ENCODE measurements at places on chromosomes 12 and 14.

- no peak for DNase-seq
Observed at GRCh38 chr14:101849125-101849524, 87.6 kb downstream of the PPP2R5C start.

DNA sequence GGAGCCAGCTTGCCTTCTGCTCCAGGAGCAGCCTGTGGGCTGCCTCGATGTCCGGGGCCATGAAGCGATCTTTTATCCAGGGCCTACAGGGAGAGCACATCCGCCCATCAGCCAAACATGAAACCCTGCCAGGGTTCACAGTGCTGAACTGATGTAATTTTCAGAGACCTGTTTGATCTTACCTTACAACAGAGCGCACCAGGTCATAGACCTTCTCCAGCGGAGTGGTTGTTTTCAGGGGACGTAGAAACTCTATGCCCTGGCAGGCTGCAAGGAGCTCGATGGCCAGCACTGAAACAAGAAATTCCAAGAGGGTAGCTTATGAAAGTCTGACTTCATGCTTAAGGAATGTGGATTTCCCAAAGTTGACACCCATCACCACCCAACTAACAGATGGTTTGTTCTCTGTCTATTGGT is 19.7 kb downstream of the HAL start:
- no peak for DNase-seq

- no peak for DNase-seq
Observed at GRCh38 chr12:71664411-71665089, 449 bp downstream of the THAP2 start.

GRCh38 chr12:87157791-87158190 is 871.4 kb downstream of the C12orf50 start:
- no peak for DNase-seq

- DNase-seq = no peak
Observed at GRCh38 chr12:91215940-91216454, 33.4 kb upstream of the DCN start.

DNA sequence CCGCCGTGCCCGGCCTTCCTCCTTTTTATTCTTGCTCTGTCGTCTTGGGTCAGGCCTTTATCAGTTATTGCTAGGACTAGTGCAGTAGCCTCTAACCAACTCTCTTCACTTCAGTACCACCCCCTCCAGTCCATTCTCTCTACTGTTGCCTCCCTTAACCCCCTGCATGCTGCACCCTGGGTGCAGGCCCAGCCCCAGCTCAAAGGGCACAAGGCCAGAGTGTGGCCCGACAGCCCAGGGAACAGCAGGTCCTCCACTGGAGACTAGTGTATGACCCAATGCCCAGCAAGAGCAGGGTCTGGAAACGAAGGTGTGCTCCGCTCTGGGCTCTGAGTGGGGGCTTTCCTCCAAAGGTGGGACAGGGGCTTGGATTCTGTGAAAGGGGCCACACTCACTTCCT is 30.0 kb upstream of the RFLNA start:
- DNase-seq = no peak

DNA sequence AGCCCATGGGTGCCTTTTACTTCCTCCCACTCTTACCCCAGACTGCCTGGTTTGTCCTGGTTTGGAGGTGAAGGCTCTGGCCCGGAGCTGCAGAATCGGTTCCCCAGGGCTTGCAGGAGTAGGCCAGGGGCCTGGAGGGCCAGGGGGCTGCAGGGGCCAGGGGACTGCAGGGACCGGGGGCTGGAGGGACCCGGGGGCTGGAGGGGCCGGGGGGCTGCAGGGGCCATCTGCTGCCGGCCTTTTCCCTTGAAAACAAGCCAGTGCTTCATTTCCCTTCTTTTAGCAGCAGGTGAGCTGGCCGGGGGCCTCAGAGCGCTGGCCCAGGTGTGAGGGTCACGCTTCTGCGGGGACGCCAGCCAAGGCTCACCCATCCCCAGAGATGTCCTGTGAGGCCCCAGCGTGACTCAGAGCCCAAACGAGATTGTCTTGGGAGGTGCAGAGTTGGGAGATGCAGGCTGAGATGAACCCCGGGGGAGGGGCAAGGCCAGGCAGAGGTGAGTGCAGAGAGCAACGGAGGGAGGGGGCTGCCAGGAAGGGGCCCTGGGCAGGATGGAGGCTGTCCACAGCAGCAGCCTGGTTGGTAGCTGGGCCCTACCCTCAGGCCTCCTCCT is 154.9 kb downstream of the KIF26A start:
- DNase-seq = no peak

GRCh38 chr12:30880061-30880460 is 46.5 kb upstream of the TSPAN11 start:
- no peak for DNase-seq

GRCh38 chr14:91845652-91846051 is 21.7 kb downstream of the TC2N start:
- DNase-seq = no peak

DNA sequence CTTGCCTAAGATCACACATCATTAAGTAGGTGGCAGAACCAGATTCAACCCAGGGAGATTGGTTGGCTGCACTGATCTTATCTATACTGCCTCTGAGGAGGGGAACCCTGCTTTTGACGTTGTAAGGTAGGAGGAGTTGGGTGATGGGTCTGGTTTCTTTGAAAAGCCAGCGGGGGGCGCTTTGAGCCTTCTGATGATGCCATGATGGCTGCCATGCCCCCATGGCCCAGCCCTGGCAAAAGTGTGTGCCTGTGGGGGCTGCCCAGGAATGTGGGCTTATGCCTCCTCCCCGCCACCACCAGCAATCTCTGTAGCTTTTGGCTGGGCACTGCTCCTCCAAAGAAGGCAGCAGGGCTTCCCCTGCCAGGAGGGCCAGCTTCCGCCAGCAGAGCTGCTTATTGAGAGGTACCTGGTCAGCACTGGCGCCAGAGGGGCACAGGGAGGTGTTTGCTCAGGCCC is 224.3 kb downstream of the SLC41A2 start:
- DNase-seq = no peak

DNA sequence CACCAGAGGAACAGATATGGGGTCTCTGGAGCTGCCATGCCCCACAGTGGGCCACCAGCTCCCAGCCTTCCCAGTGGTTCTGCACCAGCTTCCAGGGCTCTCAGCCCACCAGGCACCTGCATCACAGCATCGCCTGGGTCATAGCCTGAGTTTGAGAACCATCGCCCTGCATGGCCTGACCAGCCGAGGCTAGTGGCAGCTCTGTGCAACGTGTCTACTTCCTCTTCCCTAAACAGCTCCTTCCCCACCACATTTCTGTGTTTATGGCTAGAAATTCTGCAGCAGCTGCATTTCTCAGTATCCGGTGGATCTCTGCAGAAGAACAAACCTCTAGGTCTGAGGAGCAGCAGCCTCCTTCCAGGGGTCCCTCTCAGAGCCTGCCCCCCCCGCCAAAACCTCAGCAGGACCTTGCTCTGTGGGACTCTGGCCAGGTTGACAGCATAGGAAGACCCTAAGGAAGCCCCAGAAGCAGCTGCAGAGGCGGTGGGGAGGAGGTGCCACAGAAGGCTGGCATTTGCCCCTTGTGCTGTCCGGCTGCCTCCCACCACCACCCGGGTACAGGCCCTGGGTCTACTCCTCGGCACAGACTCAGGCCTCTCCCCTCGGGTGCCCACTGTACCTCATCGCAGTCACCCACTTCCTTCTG is 47.7 kb downstream of the PSMA6 start:
- DNase-seq = no peak

- no peak for DNase-seq
Observed at GRCh38 chr12:93243689-93244513, 133.8 kb upstream of the NUDT4 start.

- no peak for DNase-seq
Observed at GRCh38 chr12:16726879-16727278, 120.9 kb upstream of the LMO3 start.

DNA sequence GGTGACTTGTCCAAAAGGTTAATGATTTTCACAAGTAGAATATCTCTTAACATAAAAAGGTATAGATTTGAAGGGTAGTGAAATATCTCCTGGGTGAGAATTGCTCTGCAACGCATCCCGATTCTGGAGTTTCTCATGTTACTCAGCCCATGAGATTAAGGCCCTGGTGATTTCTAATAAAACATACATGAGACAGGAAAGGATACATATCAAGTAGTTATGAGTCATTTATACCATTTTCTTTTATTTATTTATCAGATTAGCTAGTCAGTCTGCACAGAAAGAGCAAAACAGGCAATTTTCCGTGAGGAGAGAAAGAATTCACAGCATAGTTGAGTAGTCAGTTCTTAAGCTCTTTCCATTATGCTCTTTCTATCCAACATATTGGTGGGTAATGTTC is 535.6 kb upstream of the ATP2B1 start:
- no peak for DNase-seq

DNA sequence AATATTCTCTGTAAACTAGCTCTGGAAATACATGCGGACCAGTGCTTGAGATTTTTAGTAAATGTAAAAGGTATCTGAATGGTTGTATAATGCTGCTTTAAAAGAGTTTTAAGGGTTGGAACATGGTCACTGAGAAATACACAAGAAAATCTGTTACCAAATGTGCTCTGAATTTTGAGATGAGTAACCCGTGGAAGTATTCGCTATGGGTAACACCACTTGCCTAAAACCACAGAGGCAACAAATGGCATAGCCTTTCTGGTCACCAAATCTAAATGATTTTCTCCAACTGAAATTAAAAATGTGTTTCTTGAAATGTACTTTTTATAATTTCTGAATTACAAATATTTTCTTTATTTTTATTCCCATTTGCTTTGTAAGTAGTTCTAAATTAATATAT is 745.7 kb downstream of the DIO2 start:
- no peak for DNase-seq

DNA sequence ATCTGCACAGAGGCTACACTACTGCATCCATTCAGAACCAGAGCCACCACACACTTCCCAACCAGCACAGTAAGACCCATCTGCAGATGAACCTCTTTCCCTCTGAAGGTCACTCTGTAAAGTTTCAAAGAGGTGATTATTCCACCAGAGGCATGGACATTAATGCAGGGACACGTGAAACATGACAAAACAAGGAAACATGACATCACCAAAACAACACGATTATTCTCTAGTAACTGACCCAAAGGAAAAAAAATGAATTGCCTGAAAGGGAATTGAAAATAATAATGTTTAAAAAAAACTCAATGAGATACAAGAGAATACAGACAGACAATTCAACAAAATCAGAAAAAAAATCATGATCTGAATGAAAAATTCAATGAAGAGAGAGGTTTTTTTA is 139.1 kb downstream of the RERGL start:
- DNase-seq = no peak

- DNase-seq = no peak
Observed at GRCh38 chr14:100588671-100589070, 1.5 kb upstream of the BEGAIN start.

DNA sequence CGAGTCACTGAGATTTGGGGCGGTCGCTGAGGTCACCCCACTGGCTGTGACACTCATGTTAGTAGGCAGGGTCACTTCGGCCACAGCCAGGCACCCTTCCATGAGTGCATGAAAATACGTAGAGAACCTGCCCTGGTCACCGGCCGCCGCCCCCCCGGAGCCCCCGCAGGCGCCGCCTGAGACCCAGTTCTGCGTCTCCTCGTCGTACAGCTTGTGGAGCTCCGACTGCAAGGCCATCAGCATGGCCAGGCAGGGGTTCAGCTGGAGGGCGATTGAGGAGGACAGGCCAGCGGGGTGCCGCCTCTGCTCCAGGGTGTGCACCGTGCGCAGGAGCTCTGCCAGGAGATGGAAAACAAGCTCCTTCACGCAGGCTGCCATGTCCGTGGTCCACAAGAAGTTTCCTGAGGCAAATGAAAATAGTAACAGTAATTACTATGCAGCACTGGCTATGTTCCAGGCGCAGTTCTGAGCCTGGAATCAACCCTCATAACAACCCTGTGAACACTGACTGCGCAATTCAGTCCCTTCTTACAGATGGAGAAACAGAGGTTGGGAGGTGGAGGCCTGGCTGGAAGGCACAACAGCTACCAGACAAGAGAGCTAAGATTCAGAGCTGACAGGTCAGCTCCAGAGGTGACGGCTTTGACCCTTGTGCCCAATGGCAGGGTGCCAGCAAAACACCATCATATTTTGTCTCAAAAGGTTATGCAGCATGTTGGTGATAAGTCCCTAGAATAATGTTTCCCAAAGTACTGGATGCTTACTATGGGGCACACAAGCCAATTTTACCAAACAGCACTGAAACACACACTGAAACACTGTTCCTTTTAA is 59.9 kb downstream of the TRAFD1 start:
- no peak for DNase-seq

DNA sequence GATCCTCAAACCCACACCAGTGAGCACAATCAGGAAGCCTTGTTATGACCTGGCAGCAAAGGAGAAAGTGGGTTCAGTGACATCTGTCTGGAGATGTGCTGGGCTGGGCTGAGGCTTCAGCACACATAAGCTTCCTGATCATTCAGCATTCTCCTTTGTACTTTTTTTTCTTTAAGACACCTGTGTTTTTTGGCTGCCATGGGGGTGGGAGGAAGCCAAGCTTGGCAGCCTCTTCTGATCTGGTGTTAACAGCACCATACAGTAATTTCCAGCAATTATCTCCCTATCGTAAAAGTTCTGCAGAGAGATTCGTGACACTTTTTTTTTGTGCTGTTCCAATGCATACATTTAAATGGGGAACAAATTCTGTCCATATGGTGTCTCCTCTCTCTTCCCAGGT is 38.9 kb upstream of the RASSF3 start:
- no peak for DNase-seq

GRCh38 chr12:11797317-11797913 is 147.9 kb downstream of the ETV6 start:
- no peak for DNase-seq

DNA sequence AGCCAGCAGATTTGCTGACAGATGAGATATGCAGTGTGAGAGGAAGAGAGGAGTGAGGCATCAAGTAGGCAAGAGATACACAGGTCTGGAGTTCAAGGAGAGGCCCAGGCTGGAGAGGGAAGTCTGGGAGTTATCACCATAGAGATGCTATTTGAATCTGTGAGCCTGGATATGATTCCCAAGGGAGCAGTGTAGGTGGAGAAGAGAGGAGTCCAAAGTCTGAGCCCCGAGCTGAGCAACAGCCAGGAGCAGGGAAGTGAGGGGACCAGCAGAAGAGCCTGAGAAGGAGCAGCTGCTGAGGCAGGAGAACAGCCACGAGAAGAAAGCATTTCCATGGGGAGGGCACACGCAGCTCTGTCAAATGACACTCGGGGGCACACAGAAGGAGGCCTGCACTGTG is 20.2 kb upstream of the NXPH4 start:
- DNase-seq = no peak

- DNase-seq = no peak
Observed at GRCh38 chr12:28857369-28857768, 291.7 kb upstream of the FAR2 start.

DNA sequence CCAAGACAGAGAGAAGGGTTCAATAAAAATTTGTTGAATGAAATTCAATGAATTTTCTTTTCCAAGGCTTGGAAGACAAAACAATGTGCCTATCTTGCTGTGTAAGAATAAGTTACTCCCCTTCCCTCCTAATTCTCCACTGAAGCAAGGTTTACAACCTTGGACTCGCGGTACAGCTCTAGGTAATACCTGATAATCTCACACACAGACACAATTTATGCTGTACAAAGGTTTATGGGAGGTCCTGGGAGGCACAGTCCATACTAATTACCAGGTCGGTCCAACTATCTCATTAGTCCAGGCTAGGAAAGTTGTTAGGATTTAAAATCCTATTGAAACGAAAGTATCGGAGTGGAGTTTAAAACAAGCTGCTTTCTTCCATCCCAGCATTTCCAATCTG is 42.6 kb downstream of the NELL2 start:
- no peak for DNase-seq

- no peak for DNase-seq
Observed at GRCh38 chr14:24327303-24327702, 7.6 kb downstream of the ADCY4 start.
